ENCODE measurements at places on chromosomes 6 and 20.
A peak's percentile ranks its signal among the peaks of the same experiment; 100 is the strongest.

DNA sequence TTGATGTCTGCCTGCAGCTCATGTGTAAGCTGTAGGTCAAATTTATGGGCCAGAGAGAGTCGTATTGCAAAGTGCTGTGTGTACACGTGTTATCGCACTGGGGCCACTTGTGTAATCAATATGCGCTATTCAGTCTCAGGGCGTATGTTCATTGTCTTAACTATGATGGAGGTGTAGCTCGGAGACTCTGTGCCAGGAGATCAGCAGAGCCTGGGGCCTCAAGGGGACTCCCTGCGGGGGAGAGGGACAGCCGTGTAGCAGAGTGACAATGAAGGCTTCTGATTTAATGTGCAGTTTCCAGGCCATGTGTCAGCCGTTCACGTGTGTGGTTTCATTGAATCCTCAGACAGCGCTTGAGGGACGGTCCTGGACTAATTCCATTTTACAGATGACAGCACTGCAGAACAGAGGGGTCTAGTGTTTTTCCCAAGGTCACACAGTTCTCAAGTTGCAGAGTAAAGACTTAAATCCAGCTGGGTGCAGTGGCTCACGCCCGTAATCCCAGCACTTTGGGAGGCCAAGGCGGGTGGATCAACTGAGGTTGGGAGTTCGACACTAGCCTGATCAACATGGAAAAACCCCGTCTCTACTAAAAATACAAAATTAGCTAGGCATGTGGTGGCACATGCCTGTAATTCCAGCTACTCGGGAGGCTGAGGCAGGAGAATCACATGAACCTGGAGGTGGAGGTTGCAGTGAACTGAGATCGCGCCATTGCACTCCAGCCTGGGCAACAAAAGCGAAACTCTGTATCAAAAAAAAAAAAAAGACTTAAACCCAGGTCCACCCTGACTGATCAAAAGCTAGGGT, 242.5 kb downstream of the PREX1 start:
- no peak for DNase-seq

DNA sequence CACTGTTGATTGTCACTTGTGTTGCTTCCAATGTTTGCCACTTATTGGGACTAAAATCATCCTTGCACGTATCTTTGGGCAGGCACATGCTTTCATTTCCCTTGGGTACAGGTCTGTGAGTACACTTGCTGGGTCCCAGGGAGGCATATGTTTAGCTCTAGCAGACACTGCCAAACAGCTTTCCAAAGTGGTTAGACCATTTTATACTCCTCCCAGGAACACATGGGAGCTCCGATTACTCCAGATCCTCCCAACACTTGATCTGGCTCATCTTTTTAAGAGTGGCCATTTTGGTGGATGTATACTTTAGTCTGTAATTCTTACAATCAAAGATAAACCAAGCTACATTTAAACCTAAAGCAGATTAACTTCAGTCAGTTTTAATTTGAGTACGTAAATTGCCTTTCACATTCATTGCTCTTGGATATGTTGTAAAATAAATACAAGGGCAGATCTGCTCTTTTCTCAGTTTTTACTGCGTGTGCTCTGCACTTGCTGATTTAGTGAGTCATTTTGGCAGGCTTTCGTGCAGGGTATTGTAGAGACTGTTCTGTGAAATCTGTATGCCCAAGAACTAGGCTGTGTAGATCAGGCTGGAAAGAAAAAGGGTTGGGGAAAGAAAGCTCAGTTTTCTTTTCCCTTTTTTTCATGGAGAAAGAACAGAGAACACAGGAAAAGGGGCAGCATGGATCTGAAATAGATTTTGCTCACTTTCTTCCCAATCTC, 19.5 kb downstream of the SLC22A1 start:
- no peak for DNase-seq

DNA sequence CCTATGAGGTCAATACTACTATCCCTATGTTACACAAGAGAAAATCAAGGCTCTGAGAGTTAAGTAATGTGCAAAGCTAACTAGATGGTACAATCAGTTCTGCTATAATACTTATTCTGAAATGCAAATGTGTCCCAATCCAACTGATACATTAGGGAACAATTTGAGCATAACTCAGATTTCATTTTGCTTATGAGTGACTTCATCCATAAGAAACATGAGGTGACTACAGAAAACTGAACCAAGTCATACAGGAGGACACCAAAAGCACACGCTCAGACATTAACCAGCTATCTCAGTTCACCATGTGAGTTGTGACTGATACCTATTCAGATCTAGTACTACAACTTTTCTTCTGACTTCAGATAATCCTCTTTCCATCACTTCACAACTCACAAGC, 179.9 kb upstream of the RUNX2 start:
- DNase-seq, result no peak

GRCh38 chr6:46175446-46175845, 4.7 kb upstream of the ENPP5 start:
- DNase-seq, result no peak

DNA sequence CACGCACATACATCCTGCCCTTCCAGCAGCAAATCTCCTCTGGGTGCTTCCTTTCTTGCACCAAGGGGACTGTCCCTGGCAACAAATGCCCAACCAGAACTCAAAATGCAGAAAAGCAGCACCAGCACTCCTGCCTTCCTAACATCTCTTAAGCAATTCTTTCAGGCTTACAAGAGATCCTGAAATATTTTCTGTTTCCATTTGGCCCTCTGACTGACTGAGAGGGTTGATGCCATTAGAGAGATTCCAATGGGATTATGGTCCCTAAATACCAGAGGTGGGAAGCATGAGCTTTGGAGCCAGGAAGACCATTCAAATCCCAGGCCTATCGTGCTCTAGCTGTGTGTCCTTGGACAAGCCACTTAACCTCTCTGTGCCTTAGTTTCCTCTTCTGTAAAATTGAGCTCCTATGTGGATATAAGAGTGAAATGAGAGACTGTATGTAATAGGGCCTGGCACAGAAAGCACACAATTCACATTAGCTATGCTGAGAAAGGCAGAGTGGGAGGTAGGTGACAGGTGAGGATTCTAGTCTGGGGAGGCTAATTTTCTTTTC, 56.8 kb downstream of the PRDM1 start:
- DNase-seq, result no peak

DNA sequence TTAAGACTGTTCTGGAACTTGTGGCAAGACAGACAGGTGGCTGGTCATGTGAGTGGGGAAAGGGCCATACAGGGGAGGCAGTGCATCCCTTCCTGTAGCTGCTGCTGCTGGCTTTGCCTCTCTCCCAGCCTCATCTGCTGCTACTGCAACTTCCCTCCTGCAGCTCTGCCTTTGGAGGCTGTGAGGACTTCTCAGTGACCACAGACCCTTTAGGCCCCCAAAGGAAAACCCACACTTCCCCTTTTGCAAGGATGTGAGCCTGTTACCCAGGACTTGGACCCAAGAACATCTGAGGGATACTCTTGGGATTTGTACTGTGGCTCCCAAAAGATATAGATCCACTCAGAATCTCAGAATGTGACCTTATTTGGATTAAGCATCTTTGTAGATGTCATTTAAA, 91.0 kb downstream of the TMEM170B start:
- DNase-seq, result no peak

GRCh38 chr20:23602241-23602640, 3.5 kb downstream of the CST9 start:
- no peak for DNase-seq

DNA sequence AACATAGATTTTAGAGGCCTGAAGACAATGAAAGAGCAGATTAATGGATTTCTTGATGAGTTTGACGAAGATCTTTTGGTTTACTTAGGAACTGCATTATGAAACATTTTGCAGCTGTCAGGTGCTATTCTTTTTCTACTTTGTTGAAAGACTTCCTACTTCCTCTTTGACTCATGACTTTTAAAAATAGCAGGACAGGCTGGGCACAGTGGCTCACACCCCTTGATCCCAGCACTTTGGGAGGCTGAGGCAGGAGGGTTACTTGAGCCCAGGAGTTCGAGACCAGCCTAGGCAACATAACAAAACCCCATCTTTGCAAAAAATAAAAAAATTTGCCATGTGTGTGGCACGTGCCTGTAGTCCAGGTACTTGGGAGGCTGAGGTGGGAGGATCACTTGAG, 52.0 kb downstream of the ITCH start:
- DNase-seq, result peak; percentile 45

All from endothelial cell of umbilical vein (primary cell).